Upper lobe of left lung (tissue), 6 donors: ENCODE measurements at places on chromosomes 2 and 18.

- DNase-seq = peak; percentile 61
These were observed at the start of gene TNFRSF11A for GRCh38 chr18:62324917-62325805. Gene TNFRSF11A (plus strand): TSS chr18:62325310. CDS start chr18:62325353, 43 bp downstream.

DNA sequence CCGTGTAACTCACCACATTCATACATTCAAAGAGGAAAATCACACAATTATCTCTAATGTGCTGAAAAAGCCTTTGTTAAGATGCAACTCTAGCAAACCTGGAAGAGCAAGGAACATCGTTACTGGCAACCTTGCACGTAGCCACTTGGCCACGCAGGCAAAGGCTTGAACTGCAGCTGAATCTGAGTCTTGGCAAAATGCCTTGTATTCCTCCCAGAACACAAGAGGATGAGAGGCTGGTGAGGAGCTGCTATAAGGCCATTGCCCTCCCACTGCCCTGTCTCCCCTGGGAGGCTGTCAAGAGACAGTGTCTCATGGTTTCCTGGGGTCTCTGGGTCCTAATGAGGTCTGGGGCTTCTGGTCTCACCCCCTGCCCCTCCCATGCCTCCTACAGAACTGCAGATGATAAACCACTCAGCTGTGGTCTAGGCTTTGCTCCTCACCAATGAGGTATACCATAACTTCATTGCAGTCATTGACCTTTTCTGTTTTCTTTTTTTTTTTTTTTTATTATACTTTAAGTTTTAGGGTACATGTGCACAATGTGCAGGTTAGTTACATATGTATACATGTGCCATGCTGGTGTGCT lies 141.4 kb downstream of the SPP2 start:
- no peak for DNase-seq

- no peak for DNase-seq
These were observed 27.9 kb upstream of the FHL2 start for GRCh38 chr2:105426626-105427292.

- DNase-seq = no peak
These were observed 193.4 kb downstream of the FBXO15 start for GRCh38 chr18:73954268-73954667.
